Stimulated activated CD4-positive, alpha-beta T cell treated with anti-CD3 and anti-CD28 coated beads, Interleukin-15, amount 100 ng/mL, for 48 hours (primary cell): ENCODE measurements at places on chromosomes 4 and X.
A peak's percentile ranks its signal among the peaks of the same experiment; 100 is the strongest.

- no peak for DNase-seq
These were observed 90.5 kb downstream of the RTL5 start for GRCh38 chrX:72041176-72041575.

DNA sequence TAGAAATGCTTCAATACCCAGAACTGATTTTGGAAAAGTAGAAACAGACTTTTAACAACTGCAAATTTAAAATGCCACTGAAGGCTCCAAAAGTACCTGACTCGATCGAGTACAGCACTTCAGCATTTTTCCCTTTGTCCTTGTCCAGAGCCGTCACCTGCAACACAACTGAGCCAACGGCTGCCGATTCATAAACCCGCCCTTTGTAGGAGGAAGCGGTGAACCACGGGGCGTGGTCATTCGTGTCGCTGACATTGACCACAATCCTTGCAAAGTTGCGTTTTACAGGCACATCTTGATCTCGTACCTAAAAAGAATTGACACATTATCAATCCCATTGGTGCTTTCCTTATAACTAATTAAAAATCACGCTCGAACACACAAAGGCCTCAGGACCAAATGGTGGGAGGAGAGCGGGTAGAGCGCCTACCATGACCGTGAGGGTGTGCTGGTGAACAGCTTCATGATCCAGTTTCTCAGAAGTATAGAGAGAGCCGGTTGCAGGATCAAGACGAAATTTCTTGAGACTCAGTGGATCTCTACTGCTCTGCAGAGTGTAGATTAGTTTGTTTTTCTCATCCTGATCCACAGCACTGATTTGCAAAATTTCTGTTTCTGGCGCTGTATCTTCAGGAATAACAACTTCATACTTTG lies 72.8 kb upstream of the MTNR1A start:
- DNase-seq: no peak

DNA sequence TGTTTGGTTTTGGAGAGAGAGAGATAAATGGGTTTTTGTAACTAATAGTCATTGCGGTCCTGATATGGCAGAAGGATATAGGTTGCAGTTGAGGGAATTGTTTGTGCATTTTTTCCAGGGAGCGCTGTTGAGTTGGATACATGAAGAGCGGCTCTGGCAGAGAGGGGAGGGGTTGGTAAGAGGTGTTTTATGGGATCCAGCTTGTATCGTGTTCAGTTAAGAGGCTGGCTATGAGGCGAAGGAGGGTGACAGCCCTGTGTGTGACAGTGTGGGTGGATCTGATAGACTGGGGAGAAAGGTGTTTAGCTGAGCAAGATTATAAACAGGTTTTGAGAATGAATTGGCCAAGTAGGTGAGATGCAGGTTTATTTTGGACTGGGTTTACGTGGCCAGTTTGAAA lies 1.5 kb downstream of the SPANXN4 start:
- DNase-seq: no peak

- no peak for DNase-seq
These were observed 27.2 kb upstream of the FMR1NB start for GRCh38 chrX:147953976-147954375.

DNA sequence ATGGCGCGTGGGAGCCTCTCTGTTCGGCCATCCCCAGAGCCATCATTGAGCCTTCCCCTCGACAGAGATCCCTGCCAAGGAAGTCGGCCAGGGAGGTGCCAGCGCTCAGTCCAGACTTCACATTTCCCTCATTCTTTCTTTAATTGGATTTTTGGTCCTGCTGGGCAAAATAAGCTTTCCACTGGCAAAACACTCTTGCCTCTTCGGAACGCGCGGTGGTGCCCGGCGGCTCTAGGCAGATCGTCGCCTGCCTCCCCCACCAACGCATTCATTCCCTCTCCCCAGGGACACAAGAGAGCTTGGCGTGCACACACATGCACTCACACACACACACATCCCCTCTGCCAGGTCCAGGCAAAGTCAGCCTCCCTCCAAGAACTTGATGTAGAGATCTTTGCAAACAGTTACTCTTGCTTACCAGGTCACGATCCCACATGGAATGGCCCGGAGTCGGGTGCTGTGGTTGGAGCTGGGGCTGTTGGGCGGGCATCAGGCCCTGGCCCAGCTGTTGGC lies 257.1 kb downstream of the BCOR start:
- DNase-seq: no peak

- no peak for DNase-seq
These were observed 151.3 kb upstream of the JADE1 start for GRCh38 chr4:128658214-128658631.

- DNase-seq: no peak
These were observed 15.0 kb downstream of the GAB3 start for GRCh38 chrX:154735695-154736393.

- peak; percentile 40 for DNase-seq
These were observed 367.0 kb downstream of the BCOR start for GRCh38 chrX:39730662-39731329.

DNA sequence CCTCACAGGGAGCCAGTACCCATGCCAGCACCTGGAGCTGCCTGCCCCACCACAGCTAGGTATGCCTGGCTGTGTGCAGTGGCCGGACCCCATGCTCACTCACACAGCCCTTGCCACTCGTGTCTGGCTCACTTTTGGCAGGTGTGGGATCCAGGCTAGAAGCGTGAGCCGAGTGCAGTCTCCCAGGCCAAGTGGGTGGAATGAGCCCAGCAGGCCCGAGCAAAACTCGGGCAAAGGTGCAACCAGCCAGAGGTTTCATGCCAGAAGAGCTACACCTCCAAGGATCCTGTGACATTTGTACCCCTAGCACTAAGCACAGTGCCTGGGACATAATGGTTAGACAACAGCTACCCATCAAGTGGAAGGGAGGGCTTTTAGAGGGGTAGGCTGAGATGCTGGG lies 217.8 kb downstream of the NSUN7 start:
- no peak for DNase-seq

- no peak for DNase-seq
These were observed 200.2 kb downstream of the CPEB2 start for GRCh38 chr4:15202481-15202880.

DNA sequence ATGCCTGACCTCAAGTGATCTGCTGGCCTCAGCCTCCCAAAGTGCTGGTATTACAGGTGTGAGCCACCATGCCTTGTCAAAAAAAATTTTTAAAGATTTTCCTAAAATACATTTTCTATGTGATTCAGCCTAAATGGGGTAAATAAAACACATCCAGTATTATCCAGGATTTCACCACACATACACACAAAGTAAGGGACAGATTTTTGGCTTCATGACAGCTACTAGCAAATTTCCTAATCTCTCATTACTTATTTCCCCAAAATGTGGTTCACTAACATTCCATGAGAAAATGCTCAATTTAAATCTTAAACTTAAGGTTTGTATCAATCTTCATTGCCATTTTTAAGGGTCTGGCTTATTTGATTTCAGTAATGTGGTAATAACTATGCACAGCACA lies 348.5 kb upstream of the INTU start:
- DNase-seq: no peak

DNA sequence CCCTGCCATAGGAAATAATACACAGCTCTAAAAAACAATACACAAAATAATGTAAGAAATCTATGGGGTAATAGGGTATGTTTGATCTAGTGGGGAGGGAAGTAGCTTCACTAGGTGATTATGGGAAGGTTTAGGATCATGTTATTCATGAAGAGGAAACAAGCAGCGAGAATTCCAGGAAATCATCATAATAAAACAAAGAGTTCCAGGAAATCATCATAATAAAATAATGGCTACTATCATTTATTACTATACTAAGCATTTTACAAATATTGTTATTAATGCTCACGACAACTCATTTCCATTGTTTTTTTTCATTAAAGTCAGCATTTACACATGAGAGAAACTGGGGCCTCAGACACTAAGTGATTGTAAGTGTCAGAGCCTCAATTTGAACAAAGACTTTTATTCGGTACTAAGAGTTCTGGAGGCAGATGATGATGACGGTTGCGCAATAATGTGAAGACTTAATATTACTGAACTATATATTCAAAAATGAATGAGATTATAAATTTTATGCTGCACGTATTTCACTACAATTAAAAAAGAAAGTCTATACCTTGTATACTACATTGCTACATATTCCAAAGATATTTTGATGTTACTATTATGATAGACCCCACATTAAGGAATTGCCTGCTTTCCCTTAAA lies 12.2 kb upstream of the CXCL8 start:
- DNase-seq: no peak

DNA sequence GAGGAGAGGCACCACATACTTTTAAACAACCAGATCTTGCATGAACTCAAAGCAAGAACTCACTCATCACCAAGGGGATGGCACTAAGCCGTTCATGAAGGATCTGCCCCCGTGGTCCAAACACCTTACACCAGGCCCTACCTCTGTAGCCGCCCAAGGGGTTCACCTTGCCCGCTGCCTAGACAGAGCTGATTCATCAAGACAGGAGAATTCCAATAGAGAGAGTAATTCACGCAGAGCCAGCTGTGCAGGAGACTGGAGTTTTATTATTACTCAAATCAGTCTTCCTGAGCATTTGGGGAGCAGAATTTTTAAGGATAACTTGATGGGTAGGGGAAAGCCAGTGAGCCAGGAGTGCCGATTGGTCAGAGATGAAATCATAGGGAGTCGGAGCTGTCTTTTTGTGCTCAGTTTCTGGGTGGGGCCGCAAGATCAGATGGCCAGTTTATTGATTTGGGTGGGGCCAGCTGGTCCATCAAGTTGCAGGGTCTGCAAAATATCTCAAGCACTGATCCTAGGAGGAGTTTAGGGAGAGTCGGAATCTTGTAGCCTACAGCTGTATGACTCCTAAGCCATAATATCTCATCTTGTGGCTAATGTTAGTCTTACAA lies 364.7 kb downstream of the PCDH7 start:
- DNase-seq: no peak

- no peak for DNase-seq
These were observed 5.7 kb downstream of the MXD4 start for GRCh38 chr4:2256156-2256731.

- no peak for DNase-seq
These were observed 22.5 kb downstream of the OTUD6A start for GRCh38 chrX:70084592-70085240.

DNA sequence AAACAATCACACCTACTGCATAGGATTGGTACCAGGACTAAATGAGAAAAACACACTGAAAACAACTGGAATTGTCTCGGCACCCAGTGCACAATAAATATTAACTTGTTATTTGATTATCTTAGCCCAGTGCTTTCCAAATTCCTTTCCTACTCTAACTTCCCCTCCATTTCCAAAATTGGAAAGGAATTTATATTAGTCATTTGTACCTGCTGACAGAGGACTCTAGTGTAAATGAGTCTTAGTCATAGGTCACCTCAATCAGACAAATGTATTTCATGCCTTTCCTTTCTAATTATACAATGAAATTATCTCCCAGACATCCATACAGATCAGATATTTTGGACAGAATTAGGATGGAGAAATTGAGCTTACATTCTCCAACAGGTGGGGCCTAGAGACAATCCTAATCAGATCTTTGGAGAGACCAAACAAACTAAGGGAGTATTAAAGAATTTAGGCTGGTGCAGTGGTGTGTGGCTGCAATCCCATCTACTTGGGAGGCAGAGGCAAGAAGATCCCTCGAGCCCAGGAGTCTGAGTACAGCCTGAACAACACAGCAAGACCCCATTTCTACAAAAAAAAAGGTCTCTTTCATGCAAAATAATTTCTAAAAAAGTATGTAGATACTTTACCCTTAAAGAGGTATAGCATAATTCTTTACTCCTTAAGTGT lies 10.1 kb downstream of the SH3D19 start:
- DNase-seq: no peak
